ENCODE measurements at places on chromosomes 12 and 14.

GRCh38 chr12:127150028-127150427 lies 1116.9 kb upstream of the TMEM132C start:
- no peak for DNase-seq

DNA sequence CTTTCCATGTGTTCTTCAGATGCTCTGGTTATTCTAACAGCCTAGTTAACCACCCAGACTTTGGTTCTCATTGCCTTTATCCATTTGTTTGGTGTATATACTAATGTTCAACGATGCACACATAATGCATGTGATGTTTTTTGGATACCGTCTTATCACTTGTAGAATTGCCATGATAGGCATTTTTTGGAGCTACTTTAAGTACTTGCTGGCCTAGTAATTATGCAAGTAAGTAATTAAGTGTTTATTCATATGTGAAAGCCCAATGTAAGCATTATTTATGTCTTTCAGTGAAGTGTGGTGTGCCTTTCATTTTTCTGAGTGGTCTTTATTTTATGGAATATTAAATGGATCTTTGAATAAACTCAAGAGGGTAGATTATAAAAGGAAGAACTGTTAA lies 14.2 kb downstream of the RAP1B start:
- no peak for DNase-seq

DNA sequence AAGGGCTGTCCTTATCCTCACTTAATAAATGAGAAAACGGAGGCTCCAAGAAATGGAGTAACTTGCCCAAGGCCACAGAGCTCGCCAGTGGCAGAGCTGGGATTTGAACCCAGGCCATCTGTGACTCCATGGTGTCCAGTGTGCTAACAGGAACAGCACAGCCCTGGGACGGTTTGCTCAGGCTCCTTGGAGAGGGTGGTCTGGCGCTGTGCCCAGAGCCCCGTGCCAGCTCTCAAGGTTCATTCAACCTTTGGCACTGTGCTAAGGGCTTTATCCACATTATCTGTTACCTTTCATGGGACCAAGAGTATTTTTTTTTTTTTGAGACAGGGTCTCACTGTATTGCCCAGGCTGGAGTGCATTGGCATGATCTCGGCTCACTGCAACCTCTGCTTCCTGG lies 8.1 kb downstream of the DAO start:
- no peak for DNase-seq

- DNase-seq: no peak
These were observed 9.7 kb upstream of the KRT6B start for GRCh38 chr12:52461693-52462092.

DNA sequence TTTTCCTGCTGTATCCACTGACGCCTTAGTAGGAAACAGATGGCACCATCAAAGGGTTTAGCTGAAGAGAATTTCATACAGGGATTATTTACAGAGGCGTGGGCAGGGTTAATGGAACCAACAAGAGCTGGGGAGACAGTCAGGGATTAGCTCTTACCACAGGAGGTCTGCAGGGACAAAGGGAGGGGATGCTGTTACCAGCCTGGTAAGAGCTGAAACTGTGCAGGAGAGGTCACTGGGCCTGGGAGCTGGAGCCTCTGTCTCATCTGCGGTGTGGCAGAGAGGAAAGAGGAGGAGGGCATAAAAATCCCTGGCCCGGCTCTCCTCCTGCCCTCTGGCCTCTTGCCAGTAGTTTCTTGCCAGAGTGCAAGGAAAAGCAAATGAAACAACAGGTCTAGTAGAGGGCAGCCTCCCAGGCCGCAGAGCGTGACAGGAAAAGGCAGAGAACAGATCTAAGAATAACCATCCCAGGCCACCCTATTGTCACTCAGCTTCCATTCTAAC lies 18.9 kb upstream of the POC1B start:
- DNase-seq: no peak

GRCh38 chr12:52918351-52918750 lies 13.5 kb upstream of the KRT8 start:
- DNase-seq: no peak

DNA sequence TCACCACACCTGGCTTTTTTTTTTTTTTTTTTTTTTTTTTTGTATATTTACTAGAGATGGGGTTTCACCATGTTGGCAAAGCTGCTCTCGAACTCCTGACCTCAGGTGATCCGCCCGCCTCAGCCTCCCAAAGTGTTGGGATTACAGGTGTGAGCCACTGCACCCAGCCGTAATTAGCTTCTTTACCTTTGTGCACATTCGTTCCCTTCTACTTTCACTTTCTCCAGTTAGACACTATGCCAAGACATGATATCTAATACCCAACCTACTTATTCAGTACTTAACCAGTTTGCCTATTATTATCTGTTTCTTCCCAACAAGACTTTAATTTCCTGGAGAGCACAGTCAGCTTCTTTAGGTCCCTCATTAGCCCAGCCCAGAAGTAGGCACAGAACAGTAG lies 5.3 kb downstream of the STYK1 start:
- DNase-seq: no peak

DNA sequence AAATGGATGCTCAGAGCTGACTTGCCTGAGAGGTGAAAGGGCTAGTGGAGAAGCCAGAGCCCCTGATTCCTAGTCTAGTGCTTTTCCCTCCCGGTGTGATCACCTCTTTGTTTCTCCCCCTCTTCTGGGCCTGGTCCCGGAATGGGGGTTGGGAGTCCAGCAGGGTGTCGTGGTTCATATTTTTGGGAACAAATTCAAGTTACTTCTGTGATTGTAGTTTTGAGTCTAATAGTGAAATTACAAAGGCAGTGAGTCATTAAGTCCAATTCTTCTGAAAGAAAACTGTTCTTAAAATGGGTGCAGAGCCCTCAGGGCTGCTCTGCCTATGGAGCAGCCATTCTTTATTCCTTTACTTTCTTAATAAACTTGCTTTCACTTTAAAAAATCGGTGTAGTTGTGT lies 7.6 kb downstream of the SUSD6 start:
- DNase-seq: no peak

GRCh38 chr14:95095996-95096395 lies 61.3 kb downstream of the DICER1 start:
- no peak for DNase-seq

- DNase-seq: peak; percentile 34
These were observed 50.3 kb downstream of the BEGAIN start for GRCh38 chr14:100536721-100537445.

DNA sequence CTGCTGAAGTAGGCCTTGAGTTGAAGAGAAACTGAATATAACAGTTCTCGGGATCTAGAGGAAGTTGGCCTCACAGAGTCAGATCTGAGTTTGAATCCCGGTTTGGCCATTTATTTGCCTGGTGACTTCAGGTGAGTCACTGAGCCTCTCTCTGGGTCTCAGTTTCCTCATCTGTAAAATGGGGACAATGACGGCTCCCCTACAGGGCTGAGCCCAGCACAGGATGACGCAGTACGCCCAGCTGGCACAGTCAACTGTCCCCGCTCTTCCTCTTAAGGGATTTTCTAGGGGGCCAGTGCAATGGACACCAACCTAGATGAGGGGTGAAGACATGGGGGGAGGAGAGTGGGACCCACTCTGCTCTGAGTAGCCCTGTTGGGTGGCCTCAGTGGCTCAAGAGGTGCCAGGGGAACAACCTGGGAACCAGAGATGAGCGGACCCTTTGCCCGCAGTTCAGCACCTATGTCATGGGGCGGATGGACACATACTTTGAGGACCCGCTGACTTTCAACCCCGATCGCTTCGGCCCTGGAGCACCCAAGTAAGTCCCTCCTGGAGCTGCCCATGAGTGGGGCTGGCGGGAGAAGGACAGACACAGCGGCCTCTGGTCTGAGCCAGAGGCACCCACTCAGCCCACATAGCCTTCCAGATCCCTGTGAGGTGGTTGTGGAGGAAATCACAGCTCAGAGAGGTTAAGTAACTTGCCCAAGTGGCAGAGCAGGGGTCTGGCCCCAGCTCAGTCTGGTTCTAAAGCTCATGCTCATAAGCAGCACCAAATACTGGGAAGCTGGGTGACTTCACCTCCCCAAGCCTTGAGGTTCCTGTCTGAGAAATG lies 41.1 kb downstream of the CYP46A1 start:
- DNase-seq: peak; percentile 37

- no peak for DNase-seq
These were observed 3.8 kb upstream of the TRHDE start for GRCh38 chr12:72268386-72268785.

DNA sequence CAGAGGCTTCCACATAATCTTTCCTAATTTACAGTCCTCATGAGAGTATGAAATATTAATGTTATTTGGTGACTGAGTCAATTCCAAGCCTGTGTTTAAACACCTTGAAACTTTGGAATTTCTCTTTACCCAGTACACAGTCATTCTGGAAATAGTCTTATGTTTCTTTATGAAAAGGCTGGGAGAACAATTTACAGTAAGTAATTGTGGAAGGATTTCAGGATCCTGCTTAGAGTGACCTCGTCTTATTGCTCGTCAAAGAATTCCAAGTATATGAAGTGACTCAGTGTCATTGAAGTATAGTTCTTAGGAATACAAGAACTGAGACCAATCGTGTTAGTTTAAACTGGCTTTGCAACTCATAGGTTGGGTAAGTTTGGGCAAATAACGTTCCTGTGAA lies 634.2 kb downstream of the SLC16A7 start:
- DNase-seq: no peak

GRCh38 chr12:78293059-78293686 lies 462.5 kb downstream of the NAV3 start:
- DNase-seq: no peak

DNA sequence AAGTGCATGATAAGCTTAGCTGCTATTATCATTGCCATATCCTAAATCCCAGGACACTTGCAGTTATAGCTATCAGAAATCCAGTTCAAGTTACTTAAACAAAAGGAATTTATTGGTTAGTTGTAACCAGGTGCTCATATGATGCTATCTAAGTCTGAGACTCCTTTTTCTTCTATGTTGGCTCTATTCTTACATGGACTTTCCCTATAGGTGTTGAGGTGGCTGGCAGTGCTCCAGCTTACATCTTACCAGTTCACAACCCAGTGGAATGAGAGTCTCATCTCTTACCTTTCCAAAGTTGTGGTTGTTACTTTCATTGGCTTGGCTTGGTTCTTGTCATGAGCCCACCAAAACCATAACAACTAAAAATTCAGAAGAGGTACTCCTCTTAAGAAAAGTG lies 94.6 kb downstream of the DACT1 start:
- DNase-seq: no peak

DNA sequence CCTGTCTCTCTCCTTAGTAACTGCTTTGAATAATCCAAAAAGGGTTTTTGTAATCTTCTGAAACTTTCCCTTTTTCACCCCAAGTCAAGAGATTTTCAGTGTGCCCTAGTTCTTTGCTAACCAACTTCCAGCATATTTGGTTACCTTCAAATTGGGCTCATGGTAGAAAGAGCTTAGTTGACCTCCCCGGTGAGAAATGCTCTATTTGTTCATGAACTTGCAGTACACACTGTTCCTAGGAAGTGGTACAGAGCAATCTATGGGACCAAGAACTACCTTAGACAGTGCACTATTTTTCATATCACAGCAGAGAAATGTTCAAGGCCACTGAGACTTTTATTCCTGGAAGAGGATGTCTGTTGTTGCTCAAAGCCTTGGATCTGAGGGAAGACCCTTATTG lies 1.7 kb downstream of the USP5 start:
- DNase-seq: no peak
